Hematopoietic multipotent progenitor cell treated with erythropoietin and hydrocortisone succinate and interleukin-3 and kit ligand, for 15 days (in vitro differentiated cells): ENCODE measurements at places on chromosomes 13 and 19.

GRCh38 chr19:21586311-21587116 is 81.1 kb downstream of the ZNF429 start:
- peak; percentile 67 for DNase-seq

GRCh38 chr13:113550453-113550852 is 34.1 kb upstream of the TFDP1 start:
- no peak for DNase-seq

- peak; percentile 51 for DNase-seq
These were observed 9.1 kb upstream of the DPP9 start for GRCh38 chr19:4732680-4733114.

- DNase-seq = no peak
These were observed 4.2 kb downstream of the EPS15L1 start for GRCh38 chr19:16467581-16467980.

DNA sequence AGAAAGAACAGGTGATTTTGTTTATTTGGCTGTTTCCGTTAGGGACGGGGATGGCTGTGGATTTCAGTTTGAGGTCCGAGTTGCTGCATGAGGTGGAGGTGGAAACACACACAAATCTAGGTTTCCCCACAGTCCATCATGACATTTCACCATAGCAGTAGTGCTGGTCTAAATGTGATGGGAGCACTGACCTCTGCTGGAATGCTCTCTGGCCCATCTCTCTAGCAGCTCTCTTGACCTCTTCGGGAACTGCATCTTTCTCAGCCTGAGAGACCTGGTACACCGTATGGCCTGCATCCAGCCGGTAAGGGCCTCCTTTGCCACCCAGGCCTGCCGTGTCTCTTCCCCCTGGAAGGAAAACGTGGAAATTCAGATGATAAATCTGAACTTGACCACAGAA is 154.0 kb downstream of the RGCC start:
- no peak for DNase-seq

DNA sequence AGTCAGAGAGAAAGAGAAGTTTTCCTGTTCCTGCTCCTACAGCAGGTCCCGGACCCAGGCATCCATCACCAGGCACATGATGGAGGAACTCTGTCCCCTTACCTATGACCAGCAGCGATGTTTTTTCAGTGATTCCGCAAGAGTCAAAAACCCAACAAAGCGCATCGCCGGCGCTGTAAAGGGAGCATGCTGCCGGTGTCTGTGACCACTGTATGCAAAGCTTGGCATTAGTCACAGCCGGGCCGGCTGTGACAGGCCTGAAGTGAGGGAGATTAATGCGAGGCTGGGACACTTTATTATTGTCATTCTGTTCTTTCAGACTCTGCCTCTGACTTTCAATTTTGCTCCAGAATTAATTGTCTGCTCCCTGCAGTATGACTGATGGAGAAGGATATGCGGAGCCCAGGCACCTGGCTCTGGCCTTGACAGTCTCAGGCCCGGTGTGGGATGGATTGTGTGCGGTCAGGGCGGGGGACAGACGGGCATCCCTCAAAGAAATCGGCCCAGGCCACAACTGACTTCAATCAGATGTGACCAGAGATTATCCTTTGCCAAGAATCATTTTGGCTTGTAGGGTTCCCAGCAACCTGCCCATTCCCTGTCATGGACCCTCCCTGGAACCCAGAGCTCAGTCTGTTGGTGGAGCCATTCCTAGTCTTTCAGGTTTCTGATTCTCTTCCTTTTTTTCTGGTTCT is 462.0 kb upstream of the ZNF507 start:
- DNase-seq = no peak
